ENCODE measurements at places on chromosomes 2 and 18. TPM values are rescaled to one million over a fixed set of nuclear protein-coding genes. Genes with fewer than 3 reads are reported as not detected.

The PAX8 gene
- 0.76 TPM for total RNA-seq

The AQP12A gene
- total RNA-seq: not detected

The MAP4K3 gene
- 22.7 TPM for total RNA-seq

The RAD51AP2 gene
- total RNA-seq: not detected

The IGFBP5 gene
- not detected for total RNA-seq

The CFC1 gene
- total RNA-seq: not detected

The HDAC4 gene
- total RNA-seq: 44.8 TPM

The CFAP221 gene
- total RNA-seq: not detected

The GTF2A1L gene
- not detected for total RNA-seq

The RNU2-63P gene
- 19.7 TPM for total RNA-seq

The ITGB6 gene
- not detected for total RNA-seq

The BCL2L11 gene
- 214 TPM for total RNA-seq

The CD302 gene
- total RNA-seq: 1.1 TPM

The ASB18 gene
- not detected for total RNA-seq

The EMILIN1 gene
- 0.94 TPM for total RNA-seq

The ANKRD29 gene
- total RNA-seq: not detected

The MC4R gene
- total RNA-seq: not detected

The STARD6 gene
- total RNA-seq: not detected

The TDRD15 gene
- not detected for total RNA-seq

The GALR1 gene
- total RNA-seq: not detected

The DYNAP gene
- total RNA-seq: not detected

The AQP12B gene
- total RNA-seq: not detected

The CPO gene
- not detected for total RNA-seq

The OTOS gene
- not detected for total RNA-seq

The UGT1A10 gene
- not detected for total RNA-seq

The ASPRV1 gene
- total RNA-seq: 1.0 TPM

The ATF2 gene
- 65.9 TPM for total RNA-seq

The DNAJC10 gene
- total RNA-seq: 63.5 TPM

The FEV gene
- not detected for total RNA-seq

The FASTKD2 gene
- 34.7 TPM for total RNA-seq

The IL36G gene
- not detected for total RNA-seq

The RAB6C gene
- not detected for total RNA-seq

The LINC00305 gene
- not detected for total RNA-seq

The ALKAL2 gene
- 16.3 TPM for total RNA-seq

The EPAS1 gene
- 102 TPM for total RNA-seq

The TSGA10 gene
- total RNA-seq: 3.4 TPM

The TMEM237 gene
- total RNA-seq: 19.8 TPM

The TSPYL6 gene
- not detected for total RNA-seq

The PELI1 gene
- 21.6 TPM for total RNA-seq

The SCYGR5 gene
- not detected for total RNA-seq

The HJURP gene
- 52.4 TPM for total RNA-seq

The DES gene
- not detected for total RNA-seq

The CNTNAP5 gene
- total RNA-seq: not detected

The HOXD13 gene
- total RNA-seq: not detected

The VWA3B gene
- total RNA-seq: not detected

The ERBB4 gene
- not detected for total RNA-seq

The COL6A3 gene
- total RNA-seq: 7.9 TPM

The CYP27A1 gene
- not detected for total RNA-seq

The LYG2 gene
- total RNA-seq: not detected

The COL4A3 gene
- not detected for total RNA-seq

All from activated T-helper 2 cell treated with anti-CD3 and anti-CD28 coated beads, Interferon-gamma antibody, Interleukin-2, Interleukin-4, amounts not matched to agents 10 μg/mL and 5 μg/mL and 100 μg/mL, durations not matched to agents 14 hours and 24 hours and 36 hours (primary cell).